ENCODE measurements at places on chromosomes 2 and 18.
A peak's percentile ranks its signal among the peaks of the same experiment; 100 is the strongest.

DNA sequence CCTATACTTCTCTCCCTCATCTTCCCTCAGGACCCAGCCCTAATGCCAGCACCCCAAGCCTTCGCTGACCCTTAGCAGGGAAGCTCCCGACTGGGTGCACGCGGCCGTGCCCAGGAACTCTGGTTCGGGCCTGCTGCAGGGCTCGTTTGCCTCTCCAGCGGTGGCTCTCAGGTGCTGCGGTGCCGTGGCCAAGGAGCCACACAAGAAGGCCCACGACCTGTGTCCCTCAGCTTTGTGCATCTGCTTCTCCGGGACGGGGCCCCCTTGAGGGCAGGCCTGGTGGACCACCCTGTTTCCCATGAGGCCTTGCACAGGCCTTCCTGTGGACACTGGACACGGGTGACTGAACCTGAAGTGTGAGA is 17.7 kb downstream of the BOK start:
- no peak for DNase-seq

DNA sequence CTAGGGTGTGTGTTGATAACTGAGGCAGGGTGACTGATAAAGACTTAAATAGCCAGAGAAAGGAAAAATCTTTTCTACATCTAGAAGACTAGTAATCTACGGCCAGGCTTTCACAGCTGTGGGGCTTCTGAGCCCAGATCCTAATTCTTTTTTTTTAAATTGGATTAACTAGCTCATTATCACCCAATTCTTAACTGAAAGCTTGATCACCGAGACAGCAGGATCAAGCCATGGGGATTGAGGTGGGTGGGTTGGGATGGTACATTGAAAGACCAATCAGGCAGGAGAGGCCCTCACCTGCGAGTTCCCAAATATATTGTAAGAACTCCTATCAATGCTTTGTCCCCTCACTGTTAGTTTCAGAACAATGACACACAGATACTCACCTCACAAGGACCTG is 20.0 kb upstream of the NFE2L2 start:
- DNase-seq, result no peak

GRCh38 chr2:241943961-241944575 is 74.5 kb downstream of the RTP5 start:
- peak; percentile 41 for DNase-seq

DNA sequence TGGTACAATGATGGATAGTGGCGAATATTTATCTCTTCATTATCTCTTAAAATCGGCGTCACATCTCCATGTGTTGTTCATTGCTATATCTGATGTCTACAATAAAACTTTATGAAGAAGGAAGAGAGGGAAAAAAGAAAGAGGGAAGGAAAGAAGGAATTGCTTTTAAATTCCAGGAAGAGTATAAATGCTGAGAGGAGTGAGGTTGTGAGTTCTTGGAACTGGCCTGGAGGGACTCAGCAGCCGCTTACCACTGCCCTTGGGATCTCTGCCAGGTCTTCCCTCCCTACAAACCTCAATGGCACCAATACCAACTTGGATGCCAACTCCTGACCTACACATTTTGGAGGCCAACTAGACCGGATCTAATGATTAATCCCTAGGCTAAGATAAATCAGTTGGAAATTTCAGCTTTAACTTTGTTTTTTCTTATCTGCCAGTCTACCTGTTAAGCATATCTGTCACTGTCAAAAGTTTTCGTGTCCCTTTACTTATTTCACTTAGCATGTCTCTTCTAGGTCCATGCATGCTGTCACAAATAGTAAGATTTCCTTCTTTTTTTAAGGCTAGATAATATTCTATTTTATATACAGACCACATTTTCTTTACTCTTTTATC is 9.8 kb downstream of the SCN9A start:
- DNase-seq, result no peak

DNA sequence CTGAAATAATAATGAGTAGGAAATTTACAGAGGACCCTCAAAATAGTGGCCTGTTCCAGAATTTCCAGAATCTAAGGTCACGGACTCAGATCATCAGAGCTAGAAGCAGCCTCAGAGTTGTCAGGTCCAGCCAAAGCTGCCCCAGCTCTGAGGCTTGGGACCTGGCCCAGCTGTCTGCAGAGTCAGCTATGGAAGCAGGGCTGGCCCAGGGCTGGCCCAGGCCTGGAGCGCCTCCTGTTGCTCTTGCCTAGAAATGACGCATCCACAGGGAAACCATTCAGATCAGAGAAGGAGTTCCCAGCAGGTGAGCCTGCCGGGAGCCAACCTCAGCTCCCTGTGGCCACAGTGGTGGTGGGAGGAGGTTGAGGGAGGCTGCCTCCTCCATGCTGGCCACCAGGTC is 106.7 kb upstream of the ARL4C start:
- DNase-seq, result no peak

DNA sequence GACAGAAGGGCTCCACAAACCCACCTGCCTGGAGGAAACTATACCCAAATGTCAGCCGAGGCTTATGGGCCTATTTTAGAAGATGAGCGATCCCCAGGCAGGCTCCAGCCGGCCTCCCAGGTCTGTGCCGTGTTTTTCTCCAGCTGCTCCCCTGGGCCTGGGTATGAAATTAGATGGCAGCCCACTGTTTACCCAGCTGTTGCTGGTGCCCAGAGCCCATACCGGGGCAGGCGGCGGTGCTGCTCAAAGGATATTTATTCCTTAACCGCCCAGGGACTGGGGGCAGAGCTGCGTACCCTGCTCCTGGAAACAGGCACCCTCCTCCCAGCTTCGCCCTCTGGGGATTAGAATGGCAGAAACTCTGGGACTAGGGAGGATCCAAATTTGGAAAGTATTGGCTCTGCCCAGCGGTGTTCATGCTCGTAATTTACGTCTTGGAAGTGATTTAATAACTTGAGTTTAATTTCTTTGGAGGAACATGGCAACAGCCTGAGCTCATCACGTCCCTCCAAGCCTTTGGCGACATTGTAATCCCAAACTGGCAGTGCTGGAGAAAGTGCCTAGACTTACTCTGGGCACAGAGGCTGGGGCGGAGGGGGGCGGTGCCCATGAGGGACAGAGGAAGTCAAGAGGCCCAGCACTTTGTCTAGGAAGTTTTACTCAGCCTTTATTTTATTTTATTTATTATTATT is 199.2 kb downstream of the KLHL29 start:
- no peak for DNase-seq

- no peak for DNase-seq
Observed at GRCh38 chr18:23995180-23995579, 19.4 kb upstream of the TTC39C start.

- DNase-seq, result peak; percentile 89
Observed at GRCh38 chr2:96819128-96819875, 3.2 kb downstream of the CNNM3 start.

GRCh38 chr18:1929720-1930119 is 641.6 kb downstream of the METTL4 start:
- DNase-seq, result no peak

DNA sequence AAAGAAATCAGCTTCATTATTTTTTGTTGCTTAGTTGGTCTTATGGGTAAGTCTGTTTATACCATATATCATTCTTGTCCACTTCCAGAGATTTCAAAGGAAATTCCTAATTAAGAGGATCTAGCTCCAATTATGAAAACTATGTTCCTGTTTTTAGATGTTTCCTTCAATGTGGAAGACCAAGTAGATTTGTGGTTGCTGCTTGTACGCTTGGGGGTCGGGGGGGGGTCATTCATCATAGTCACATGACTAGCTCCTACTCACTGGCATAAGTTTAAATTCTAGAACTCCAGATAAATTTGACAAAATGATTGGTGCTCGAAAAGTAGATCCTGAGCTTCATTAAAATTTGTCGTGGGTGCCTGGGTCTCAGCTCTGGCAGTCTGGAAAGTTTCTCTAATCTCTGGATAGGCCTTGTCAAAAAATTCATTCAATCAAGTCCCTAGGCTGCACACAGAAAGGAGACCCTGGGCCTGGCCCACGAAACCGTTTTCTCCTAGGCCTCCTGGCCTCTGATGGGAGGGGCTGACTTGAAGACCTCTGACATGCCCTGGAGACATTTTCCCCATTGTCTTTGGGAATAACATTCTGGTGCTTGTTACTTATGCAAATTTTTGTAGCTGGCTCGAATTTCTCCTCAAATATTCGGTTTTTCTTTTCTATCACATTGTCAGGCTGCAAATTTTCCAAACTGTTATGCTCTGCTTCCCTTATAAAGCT is 62.5 kb downstream of the MEP1B start:
- DNase-seq, result no peak

GRCh38 chr2:190303647-190304046 is 16.0 kb downstream of the HIBCH start:
- no peak for DNase-seq

DNA sequence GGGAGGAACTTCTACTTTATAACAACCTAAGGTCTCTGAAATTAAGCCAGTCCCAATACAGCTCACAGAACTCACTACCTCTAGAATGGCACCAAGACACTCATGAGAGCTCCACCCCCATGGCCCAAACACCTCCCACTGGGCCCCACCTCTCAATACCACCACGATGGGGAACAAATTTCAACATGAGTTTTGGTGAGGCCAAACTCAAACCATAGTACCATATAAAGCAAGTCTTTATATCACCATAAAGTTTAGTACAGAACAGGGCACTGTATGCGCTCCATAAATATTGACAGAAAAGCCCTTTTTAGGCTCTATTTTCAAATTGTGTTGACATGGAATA is 3.3 kb downstream of the AFG3L2 start:
- DNase-seq, result no peak

Measured in cerebellar cortex (tissue), 1 donor.